ENCODE measurements at places on chromosomes 3 and 15. TPM values are rescaled to one million over a fixed set of nuclear protein-coding genes. Genes with fewer than 3 reads are reported as not detected.
A peak's percentile ranks its signal among the peaks of the same experiment; 100 is the strongest.

DNA sequence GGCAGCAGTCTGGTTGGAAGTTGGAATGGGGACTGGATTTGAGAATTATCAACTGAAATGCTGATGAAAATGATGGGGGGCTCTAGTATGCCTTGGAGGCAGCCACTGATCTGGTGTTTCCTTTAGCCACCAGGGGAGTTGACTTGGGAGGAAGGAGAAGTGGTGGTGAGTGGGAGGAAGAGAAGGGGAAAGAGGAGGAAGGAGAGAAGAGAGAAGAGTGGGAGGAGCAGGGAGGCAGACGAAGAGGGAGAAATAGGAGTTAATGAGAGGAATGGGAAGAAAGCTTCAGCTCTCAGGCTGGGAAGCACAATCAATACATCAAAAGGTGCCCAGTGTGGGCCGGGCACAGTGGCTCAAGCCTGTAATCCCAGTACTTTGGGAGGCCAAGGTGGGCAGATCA is 23.3 kb upstream of the HCN4 start:
- DNase-seq, result no peak

VEPH1 gene
- 91.1 TPM for total RNA-seq

DNA sequence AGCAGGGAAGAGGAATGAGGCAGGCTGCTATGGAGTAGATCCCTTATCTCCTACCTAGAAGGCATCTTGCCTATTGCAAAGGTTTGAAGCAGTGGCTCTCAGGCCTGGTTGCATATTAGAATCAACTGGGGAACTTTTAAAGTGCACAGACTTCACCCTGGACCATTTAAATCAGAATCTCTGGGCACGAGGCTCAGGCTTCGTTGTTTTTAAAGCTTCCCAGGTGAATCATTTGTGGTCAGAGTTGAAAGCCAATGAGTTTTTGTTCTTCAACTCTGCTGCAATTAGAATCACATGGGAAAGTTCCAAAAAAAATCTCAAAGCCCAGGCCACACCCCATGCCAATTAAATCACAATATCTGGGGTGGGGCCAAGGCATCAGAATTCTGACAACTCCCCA is 773.1 kb downstream of the AGBL1 start:
- DNase-seq, result no peak

DNA sequence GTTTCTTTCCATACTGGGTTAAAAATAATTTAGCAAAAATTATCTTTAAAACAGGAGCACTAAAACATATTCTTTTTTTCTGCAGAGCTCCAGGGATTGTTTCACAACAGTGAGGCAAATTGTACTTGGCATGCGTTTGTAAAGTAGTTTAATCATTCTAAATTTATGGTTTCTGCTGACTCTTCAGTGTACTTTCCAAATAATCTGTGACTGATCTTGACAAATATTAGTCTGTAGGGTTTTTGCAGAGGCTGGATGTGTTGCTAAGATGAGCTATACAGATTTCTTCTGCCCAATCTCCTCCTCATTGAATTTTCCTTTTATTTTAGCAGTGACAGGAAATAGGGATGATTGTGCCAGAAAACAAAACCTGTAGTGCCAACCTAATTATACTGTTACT is 328.0 kb upstream of the MANF start:
- DNase-seq, result no peak

RBP2 gene
- total RNA-seq, result not detected

- no peak for DNase-seq
Measured at GRCh38 chr3:436053-436452, 239.5 kb downstream of the CHL1 start.

DNA sequence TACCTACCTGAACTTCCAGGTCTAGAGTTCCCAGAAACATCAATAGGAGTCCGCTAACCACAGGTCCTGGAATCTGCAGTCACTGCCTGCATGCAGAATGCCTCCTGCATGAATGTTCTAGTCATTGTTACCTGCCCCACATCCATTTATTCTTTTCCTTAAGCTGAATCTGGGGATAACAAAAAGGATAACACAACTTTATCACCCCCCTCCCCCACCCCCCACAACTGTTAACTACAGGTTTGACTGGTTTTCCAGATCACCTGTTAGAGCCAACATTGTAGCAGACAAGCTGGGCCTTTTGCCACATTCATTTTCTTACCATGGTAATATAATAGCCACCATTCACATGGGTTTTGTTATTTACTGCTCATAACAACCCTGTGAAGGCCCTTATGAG is 4.6 kb upstream of the CTSH start:
- no peak for DNase-seq

GRCh38 chr15:55914446-55914845 is 79.0 kb downstream of the NEDD4 start:
- no peak for DNase-seq

DNA sequence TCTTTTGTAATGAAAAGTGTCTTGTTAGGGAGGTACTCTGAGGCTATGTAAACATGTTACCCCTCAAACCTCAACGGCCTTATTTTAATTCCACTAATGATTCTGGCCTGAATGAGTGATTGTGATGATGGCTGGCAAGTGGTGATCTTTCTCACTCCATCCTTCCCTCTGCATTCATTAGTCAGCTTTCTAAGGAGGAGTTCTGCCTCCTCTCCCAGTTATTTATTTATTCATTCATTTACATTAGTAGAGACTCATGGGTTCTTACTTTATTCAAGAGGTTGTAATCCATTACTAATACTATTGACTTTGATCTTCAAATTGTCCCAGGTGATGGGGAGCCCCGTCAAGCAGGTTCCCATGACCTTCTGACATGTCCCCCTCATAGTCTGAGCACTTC is 35.3 kb downstream of the GNB5 start:
- no peak for DNase-seq

- DNase-seq, result peak; percentile 32
Measured at GRCh38 chr15:89442671-89443307, 53.6 kb downstream of the RHCG start.

COPS2 gene
- total RNA-seq, result 58.6 TPM

GRCh38 chr3:187719628-187720336 is 17.4 kb upstream of the RTP2 start:
- no peak for DNase-seq

DNA sequence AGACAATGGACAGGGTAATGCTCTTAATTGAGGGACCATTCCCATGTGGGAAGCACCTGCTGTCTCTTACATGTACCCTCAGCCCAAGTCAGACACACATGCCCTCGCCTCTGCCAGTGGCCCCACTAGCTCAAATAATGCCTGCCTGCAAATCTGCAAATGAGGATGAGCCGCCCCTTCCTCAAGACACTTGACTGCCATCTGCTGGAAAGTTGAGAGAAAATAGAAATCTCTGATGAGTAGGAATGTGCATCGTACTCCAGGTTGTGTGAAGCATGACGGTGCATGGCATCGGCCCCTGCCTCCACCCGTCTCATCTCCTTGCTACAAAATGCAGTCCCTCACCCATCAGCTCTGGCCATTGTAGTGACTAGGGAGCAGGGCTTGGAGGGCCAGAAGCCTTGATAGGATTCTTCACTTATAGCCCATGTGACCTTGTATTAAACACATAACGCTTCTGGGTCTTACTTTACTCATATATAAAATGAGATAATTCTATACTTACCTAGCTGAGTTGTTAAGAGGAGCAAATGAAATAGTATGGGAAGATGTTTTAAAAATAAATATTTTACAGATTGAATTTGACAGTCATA is 6.3 kb upstream of the SCN5A start:
- peak; percentile 60 for DNase-seq

- no peak for DNase-seq
Measured at GRCh38 chr3:33789183-33789954, 9.1 kb upstream of the PDCD6IP start.

MLF1 gene
- total RNA-seq, result 12.0 TPM

DNA sequence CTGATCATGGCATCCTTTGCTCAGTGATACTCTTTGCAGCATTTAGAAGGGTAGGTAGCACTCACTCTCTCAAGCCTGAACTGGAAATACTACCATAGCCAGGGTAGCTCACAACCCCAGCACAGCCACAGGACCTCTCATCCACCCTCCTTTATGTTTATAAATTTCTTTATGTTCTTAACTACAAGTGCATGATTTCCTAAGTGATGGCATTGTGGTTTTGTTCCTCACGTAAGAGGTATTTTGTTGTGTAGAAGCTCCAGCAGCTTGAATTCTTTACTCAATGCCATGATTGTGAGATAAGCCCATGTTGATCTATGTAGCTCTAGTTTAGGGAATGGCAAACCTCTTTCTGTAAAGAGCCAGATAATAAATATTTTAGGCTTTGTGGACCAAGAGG is 7.9 kb upstream of the RTP3 start:
- DNase-seq, result peak; percentile 58

DNA sequence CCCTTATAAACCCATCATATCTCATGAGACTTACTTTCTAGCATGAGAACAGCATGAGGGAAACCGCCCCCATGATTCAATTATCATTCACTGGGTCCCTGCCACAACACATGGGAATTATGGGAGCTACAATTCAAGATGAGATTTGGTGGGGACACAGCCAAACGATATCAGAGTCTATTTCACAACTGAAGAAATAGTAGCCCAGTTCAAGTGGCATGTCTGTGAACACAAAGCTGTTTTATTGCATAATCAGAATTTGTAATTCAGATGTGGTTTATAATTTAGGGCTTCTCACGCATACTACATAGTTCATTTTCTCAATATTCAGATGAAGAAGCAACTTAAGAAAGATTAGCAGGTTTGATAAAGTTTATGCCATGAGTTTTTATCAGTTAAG is 1188.0 kb upstream of the ALCAM start:
- DNase-seq, result no peak

GRCh38 chr15:23484870-23485269 is 37.8 kb upstream of the GOLGA6L2 start:
- no peak for DNase-seq

APOD gene
- not detected for total RNA-seq

DNA sequence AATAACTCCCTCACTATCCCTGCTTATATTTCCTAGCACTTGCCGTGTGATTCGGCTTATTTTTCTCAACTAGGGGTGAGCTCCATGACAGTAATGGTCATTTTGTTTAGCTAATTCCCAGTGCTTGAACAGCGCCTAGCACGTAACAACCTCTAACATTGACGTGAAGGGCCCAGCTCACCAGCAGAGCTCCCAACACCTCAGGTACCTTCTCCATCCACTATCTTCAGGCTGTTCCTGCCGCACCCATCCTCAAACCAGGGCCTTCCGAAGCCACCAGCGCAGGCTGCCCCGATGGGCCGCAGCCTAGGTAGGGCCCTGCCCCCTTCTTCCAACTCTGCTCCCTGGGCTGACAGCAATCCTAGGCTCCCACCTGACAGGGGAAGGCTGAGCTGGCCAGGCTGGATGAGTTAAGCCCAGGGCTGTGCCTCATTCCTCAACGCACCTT is 751 bp upstream of the RPS17 start:
- DNase-seq, result peak; percentile 19

PLSCR2 gene
- not detected for total RNA-seq

DNA sequence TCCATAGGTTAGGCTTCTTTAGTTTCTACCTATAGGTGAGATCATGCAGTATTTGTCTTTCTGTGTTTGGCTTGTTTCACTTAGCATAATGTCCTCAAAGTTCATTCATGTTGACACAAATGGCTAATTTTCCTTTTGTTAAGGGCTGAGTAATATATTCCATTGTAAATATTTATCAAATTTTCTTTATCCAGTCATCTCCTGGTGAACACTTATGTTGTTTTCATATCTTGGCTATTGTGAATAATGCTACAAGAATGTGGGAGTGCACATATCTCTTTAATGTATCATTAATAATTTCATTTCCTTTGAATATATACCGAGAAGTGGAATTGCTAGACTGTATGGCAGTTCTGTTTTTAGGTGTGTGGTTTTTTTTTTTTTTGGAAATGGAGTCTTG is 250.9 kb upstream of the SEMA6D start:
- peak; percentile 34 for DNase-seq

DNA sequence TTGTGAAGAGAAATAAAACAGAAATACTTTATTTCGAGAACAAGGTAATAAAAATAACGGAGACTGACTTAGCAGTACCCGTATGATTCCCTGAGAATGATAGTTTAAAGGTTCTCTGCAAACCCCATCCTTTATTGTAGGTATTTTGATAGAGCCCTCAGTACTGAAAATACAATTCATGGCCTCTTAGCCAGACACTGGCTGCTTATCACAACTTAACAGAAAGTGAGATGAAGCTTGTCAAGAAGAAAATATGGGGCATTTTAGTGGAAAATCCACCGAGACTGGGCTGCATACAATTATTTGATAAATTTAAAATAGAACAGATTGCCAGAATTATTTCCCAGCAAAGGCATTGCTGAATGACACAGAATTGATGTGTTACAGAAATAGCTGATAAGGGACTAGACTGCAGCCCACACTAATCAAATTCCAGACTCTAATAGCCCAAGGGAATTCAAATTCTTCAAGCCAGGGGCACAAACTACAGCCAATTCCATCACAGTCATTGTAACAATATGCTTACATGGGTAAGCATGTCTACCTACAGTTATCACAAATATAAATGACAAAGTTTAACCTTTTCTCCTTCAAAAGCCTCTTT is 521.9 kb downstream of the PLOD2 start:
- DNase-seq, result no peak

- DNase-seq, result no peak
Measured at GRCh38 chr3:114764056-114764492, 383.0 kb downstream of the ZBTB20 start.

DNA sequence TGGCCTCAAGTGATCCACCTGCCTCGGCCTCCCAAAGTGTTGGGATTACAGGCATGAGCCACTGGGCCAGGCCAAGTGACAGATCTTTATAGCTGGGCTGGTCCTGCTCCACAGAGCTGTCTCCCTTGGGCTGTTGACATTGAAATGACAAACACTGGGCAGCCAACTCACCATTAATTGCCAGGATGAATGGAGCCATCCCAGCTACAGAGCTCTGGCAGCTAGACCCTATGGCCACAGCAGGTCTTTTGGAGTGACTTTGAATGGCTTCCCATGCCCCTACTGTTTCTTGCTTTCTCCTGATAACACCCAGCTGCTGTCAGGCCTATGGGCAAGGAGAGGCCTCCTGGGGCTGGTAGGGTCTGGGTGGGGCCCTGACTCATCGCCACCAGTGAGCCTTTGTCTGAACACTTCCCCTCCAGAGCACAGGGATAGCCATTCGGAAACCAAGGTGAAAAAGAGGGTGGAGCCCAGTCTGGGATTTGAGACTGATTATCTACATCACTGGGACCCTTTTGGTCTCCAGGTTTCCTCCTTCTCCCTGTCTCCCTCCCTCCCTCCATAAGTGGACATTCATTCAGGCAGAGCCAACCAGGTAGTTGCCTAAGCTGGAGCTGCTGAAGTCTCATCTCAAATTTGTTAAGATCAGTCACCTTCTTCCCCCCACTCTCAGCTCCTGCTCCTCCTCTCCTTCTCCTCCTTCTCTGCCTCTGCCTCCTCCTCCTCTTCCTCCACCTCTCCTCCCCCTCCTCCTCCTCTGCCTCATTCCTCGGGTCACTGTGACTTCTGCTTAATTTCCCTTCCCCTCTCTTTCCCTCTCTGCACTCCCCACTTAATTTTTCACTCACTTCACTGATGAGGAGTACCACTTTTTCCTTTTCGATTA is 34.0 kb downstream of the BHLHE40 start:
- DNase-seq, result peak; percentile 89
